IPS DF 19.7 (cell line): ENCODE measurements at places on chromosomes 4 and X.

GRCh38 chrX:37476571-37477170 is 94.8 kb upstream of the LANCL3 start:
- DNase-seq = peak; percentile 38

DNA sequence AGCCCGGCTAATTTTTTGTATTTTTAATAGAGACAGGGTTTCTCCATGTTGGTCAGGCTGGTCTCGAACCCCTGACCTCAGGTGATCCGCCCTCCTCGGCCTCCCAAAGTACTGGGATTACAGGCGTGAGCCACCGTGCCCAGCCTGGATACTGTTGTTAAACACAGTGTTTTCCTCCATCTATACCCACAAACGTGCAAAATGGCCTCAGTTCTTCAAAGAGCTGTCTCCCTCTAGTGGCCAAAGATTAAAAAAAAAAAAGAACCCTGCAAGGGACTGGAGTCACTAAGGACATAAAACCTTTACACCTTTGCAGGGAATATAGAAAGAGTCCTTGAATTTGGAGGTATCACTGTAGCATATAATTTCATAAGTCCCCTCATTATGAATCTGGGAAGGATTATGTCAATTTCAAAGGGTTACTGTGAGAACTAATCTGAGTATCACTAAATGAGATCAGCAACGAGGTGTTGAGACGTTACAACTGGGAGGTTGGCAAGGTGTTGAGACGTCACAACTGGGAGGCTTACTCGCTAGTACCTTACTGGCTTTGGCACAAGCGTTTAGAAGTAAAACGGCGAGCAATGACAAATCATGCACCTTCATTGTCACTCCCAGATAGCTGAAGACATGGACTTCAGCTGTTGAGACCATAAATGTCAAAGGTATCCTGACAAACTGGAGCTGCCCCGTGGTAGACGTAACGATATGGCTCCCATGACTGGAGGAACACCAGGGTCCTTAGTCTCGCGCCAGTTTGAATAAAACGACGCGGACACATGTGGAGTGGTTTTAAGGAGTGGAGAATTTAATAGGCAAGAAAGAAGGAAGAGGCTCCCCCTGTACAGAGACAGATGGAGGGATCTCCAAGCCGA is 33.4 kb upstream of the ENPP6 start:
- peak; percentile 45 for DNase-seq

DNA sequence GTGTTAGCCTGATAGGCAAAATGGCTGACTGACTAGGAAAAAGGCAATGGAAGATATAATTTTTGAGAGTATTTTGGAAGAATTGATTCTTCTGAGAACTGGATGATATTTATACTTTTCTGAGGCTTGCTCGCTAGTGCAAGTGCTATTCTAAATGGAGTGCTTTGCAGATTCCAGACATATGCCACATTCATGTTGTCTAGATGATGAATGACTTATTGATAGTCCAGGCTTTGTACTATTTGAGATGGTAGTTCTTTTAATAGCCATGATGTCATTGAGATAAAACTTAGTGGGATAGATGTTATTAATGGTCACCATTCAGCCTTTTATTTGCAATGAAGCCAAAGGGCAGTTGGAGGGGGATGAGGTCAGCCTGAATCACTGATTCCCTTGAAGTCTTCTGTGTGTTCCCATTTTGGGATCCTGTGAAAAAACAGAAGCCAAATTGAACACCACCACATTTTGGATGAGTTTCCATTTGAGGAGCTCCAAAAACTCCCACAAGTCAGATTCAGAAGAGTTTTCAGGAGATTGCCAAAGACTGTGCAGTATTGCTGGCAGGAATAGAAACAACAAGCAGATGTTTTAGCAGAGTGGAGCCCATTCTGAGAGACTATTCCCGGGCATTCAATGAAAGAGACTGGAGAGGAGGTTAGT is 184.1 kb downstream of the IL1RAPL2 start:
- no peak for DNase-seq

DNA sequence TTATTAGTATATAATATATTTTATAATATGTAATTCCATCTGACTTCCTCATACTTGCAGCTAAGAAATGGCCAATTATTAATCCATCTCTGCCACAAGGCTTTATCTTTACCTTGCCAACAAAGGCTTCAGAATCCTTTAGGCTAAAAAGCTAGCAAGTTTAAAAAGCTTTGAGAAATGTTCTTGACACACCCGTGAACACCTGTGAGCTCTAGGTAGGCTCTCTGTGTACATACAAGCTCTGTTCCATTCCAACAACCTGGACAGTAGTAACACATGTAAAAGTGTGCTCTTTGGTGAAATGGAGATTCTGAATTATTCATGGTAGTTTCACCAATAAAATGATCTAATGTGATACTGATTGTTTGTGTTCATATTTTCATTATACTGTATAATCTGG is 49.7 kb upstream of the USP9X start:
- no peak for DNase-seq

GRCh38 chr4:115484479-115484878 is 371.1 kb upstream of the NDST4 start:
- no peak for DNase-seq

DNA sequence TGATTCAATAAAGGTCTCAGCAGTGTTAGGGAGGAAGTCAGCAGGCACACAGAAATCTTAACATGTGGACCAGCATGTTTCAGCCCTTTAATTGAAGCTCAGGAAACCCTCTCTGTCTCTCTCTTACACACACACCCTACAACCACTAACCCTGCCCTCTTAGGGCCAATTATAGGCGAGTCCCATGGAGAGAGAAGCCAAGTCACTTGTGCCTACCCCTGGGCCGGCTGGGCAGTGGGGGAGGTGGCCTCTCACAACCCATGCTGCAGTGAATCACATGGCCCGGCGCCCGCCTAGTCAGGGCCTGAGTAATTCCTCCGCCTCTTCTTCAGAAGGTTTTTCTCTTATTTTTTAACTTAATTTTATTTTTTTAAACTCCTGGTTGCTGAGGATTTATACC is 3.7 kb downstream of the FGD1 start:
- no peak for DNase-seq

GRCh38 chrX:15336023-15336413 is 695 bp upstream of the PIGA start:
- no peak for DNase-seq

DNA sequence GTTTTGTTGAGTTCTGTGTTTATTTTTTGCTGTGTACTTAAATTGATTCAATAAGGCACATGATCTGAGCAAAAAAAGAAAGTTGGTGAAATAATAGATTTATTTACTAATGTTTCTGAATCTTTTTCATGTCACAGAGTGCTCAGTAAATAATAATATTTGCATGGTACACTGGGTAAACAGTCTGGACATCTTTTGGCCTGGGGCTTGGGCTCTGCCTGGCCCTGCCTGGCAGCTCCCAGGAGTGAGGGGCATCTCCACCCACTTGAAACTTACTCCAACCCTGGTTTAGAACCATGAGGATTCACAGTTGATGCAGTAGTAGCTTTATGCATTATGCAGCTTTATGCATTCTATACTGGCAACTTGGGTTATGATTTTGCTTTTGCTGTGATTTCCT is 124.2 kb upstream of the SLC4A4 start:
- DNase-seq = no peak

GRCh38 chr4:84622959-84623358 is 40.0 kb downstream of the CDS1 start:
- DNase-seq = no peak

- DNase-seq = no peak
These were observed 294.1 kb downstream of the ARHGAP10 start for GRCh38 chr4:148025981-148026380.

- DNase-seq = no peak
These were observed 767.8 kb upstream of the TENM3 start for GRCh38 chr4:181475359-181475758.

GRCh38 chrX:97524340-97524739 is 640.6 kb downstream of the RPA4 start:
- DNase-seq = no peak

- no peak for DNase-seq
These were observed 79.7 kb downstream of the GRIA3 start for GRCh38 chrX:123263747-123264146.

GRCh38 chrX:134443461-134443860 is 16.5 kb upstream of the HPRT1 start:
- no peak for DNase-seq
